ENCODE measurements at places on chromosomes 11 and 22.

DNA sequence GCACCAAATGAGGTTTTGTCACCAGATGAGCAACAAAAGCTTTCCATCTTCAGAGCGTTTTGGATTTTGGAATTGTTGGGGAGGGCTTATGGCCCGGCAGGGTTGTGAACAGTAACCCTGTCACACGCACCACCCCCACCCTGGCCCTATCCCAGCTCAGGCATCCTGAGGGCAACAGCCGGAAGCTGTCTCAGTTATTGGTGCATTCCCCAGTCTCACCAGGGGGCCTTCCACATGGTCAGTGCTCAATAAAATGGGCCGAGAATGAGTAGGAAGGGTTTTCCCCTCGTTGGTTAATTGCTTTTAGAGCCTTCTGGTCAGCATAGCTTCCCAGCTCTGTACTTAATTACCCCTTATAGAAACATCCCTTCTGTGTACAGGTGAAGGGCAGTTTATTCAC lies 46.0 kb downstream of the LRP5 start:
- no peak for DNase-seq

GRCh38 chr22:46707305-46707704 lies 30.7 kb downstream of the CERK start:
- DNase-seq = no peak

DNA sequence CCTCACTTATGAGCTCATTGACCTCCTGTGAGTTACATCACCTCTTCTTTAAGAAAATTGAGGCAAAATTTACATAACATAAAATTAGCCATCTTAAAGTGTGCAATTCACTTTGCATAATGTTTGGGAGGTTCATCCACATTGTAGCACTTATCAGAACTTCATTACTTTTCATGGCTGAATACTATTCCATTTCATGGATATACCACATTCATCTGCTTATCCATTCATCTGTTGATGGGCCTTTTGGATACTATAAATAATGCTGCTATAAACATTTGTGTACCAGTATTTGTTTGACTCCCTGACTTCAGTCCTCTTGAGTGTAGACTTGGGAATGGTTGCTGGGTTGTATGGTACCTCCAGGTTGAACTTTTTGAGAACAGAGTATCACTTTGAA lies 103.4 kb downstream of the TP53I11 start:
- no peak for DNase-seq

DNA sequence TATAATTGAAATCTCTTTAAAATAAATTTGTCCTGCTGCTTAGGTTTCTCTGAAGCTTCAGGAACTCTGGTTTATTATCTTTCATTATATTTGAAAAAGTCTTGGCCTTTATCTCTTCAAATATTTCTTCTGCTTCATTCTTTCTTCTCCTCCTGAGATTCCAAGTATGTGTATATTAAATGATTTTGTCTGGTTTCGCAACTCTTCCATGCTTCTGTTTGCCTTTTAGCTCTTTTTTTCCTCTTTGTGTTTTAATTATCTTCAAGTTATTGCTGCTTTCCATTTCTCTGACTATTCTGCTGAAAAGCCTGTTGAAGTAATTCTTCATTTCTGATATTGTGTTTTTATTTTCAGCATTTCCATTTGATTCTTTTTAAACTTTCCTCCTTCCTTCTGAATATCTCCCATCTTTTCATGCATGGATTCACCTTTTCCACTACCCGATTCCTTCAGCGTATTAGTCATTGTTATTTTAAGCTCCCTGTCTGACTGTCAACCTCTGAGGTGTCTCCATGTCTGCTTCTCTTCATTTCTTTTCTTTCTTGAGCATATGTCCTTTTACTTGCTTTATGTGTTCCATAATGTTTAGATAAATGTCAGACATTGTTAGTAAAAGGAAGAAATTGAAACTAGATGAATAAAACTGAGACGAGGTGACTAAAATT lies 46.6 kb upstream of the CTSC start:
- no peak for DNase-seq

- no peak for DNase-seq
These were observed 58.3 kb downstream of the AAMDC start for GRCh38 chr11:77879218-77879617.

GRCh38 chr11:67290801-67291200 lies 1.7 kb downstream of the ANKRD13D start:
- DNase-seq = no peak

DNA sequence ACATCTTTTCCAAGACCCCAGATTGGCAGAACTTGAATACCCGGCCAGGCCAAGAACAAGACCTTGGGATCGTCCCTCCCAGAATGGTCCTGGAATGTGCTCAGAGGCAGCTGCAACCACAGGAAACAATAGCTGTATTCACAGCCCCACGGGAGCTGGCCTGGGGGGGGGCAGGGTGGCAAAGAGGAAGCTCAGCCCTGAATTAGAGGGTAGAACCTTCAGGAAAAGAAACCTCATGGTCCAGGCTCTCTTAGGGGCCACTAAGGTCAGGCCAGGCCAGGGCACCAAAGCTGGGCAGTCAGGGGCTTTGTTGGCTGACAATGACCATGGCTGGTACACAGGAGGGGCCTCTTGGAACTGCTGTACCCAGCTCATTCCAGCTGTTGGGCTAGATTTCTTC lies 17.3 kb downstream of the RPL27A start:
- DNase-seq = no peak

- no peak for DNase-seq
These were observed 26.5 kb downstream of the GLB1L2 start for GRCh38 chr11:134358165-134358855.

DNA sequence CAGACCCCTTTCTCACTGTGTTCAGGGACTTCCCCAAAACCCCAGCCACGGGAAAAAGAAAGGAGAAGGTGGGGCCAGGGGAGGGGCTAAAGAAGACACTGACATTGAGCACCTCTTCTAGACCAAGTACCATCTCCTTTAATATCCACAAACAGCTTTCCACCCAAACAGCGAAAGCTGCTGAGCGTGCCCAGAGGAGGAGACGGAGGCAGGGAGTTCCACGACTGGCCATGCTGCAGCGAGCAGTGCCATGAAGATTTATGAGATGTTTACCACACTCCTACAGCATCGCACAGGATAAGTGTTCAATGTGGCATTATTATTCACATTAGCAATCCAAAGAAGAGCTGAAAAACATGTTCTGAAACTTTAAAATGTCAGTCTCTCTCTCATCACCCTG lies 127.4 kb downstream of the LARGE1 start:
- DNase-seq = no peak

- DNase-seq = no peak
These were observed 632.0 kb upstream of the KIRREL3 start for GRCh38 chr11:127632546-127632945.

- no peak for DNase-seq
These were observed 2.3 kb downstream of the SIK2 start for GRCh38 chr11:111604392-111605009.

GRCh38 chr22:19431649-19432132 lies at the start of gene HIRA:
Gene HIRA, minus strand, starts transcription at chr22:19431733. Its CDS starts 257 bp downstream, at chr22:19431476.
- peak; percentile 81 for DNase-seq

DNA sequence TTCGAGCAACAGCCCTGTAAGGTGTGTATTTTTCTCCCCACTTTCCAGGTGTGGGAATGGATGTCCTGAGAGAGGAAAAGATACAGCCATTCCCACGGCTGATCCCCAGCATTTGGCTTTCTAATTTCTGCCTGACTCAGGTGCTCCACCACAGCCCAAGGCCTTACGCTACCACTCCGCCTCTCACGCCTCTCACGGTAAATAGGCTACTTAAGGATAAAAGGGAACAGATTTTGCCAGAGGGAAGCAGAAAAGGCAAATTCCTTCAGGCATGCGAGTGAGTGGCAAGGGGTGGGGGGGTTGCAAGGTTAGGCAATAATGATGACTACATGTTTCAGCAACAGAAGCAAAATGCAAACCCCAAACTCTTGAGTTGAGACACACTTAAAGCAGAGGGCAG lies 9.2 kb downstream of the PVALB start:
- DNase-seq = no peak

DNA sequence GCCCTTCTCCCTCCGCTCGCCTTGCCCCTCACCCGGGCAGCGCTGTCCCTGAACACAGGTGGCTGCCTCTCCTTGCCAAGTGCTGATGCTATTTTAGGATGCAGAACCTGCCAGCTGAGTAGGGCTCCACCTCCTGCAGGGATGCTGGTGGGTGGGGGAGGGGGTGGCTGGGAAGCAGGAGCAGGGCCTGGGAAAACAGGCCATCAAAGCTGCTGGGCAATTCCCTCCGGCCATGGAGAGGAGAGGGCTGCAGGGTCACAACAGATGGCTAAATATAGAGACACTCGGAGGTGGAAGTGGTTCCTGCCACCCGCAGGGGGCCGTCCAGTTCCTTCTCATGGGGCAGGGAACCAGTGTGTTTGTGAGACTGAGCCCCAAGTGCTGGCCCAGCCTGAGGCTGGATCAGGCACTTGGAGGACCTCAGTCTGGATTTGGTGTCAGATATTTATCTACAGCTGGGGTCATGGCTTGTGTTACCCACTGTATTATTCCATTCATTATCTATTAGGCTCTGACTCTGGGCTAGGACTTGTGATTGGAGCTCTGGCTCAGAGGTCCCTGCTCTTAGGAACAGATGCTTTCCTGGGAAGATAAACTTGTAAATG lies 59.6 kb downstream of the LRRC32 start:
- DNase-seq = no peak

DNA sequence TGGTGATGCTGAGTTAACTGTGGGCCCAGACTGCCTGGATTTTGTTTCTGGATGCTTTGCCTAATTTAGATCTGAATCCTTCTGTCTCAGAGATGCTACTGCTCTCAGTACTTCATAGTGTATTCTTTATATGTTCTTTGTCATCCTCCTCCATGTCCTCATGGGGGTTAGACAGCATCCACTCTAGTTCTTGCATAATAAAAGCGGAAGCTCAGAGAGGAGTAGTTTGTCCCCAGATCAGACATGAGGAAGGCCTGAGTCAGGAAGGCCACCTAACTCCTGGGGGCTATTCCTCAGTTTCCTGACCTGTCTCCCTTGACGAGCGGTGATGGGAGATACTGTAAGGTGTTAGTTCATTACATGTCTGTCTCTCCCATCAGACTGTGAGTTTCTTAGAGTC lies 90.2 kb downstream of the SCN3B start:
- DNase-seq = no peak

DNA sequence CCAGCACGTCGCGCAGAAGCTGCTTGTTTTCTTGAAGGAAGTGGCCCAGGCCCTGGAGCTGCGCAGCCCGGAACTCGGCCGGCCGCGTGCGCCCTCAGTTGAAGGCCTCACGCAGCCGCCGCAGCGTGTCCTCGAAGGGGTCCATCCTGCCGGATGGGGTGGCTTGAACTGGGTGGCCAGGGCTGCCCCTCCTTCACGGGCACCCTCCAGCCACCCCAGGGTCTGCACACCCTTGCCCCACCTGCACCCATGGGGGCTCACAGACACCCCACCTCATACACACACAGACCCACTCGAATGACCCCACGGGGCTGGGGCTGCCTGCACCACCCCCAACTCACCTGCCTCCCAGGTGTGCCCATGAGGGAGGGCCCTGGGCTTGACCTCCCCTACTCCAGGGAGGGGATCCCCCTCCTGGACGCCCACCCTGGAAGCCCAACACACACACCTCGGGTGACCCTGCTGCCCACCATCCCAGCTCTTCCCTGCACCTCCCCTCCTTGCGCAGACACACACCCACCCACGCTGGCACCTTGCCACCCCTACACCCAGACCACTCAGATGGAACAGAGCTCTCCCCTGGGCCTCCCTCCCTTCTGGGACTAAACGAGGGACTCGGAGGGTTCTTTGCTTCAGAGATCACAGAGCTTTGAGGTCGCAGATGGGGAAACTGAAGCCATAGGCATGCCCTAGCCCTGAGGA lies 6.8 kb downstream of the ALDH3B2 start:
- no peak for DNase-seq

GRCh38 chr22:26848244-26848920 lies 191.0 kb downstream of the MIAT start:
- no peak for DNase-seq

DNA sequence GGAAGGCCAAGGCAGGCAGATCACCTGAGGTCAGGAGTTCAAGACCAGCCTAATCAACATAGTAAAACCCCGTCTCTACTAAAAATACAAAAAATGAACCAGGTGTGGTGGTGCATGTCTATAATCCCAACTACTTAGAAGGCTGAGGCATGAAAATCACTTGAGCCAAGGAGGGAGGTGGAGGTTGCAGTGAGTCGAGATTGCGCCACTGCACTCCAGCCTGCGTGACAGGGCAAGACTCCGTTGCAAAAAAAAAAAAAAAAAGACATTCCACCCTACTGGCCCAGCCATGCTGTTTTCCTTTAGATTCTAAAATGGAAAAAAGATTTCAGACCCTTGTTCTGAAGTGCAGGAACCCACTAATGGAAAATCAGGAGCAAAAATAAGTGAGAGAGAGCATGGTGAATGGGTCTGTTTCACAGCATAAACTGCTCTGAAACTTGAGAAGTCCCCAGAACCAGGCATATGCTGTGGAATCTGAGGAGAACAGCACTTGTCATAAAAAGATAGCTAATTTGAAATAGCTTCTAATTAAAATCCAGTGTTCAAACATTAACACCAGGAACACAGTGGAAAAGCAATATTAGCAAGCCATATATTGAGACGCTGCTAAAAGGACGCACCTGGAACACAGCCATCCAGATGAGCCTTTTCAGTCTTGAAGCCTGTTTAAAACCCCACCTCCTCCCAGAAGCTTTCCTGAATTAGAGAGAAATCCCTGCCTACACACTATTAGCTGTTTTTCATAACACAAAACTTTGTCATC lies 66.3 kb upstream of the CHRM4 start:
- no peak for DNase-seq

- no peak for DNase-seq
These were observed 58.6 kb upstream of the RPS13 start for GRCh38 chr11:17135916-17136683.

DNA sequence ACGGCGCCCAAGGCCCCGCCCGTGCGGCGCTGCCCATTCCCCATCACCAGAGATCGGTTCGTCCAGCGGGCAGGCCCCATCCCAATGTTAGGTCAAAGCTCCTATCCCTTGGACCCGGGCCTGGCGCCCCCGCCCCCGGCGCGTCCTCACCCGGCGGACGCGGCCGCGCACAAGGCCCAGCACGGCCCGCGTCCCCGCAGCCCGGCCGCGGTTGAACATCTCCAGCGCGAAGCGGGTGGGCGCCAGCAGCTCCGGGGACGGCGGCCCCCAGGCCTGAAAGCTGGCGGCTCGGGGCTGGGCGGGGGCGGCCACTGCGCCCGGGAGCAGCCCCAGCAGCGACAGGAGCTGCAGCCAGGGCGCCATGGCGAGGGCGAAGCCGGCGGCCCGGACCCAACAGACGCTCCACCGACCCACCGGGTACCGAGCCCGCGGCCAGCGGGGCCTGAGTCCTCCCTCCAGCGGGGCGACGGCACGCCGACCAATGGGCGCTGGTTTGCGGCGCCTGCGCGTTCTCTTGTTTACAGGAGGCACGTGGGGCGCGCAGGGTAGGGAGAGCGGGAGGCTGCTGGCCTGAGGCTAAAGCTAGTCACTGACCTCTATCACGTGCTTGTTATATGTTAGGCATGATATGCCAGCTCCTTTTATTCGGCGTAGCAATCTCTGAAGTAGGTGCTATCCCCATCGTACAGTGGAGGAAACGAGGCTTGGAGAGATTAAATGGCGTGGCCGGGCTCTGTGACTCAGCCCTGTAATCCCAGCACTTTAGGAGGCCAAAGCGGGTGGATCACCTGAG lies at the start of gene CTSF:
TSS of gene CTSF (minus strand) at position 483 of the 793 bp plus-strand sequence. CDS start at position 363, 120 bp downstream.
- peak; percentile 43 for DNase-seq

GRCh38 chr11:128148208-128148607 lies 439.1 kb downstream of the ETS1 start:
- DNase-seq = no peak

GRCh38 chr11:71948314-71949027 lies 19.6 kb downstream of the RNF121 start:
- no peak for DNase-seq

Data from stimulated activated CD4-positive, alpha-beta T cell treated with anti-CD3 and anti-CD28 coated beads, Interleukin-1b, Interleukin-23, amount 100 ng/mL, for 1 hour (primary cell).